ENCODE measurements at places on chromosomes 4 and X. TPM values are rescaled to one million over a fixed set of nuclear protein-coding genes. Genes with fewer than 3 reads are reported as not detected.

CLDN34 gene
- polyA plus RNA-seq, result not detected

DNA sequence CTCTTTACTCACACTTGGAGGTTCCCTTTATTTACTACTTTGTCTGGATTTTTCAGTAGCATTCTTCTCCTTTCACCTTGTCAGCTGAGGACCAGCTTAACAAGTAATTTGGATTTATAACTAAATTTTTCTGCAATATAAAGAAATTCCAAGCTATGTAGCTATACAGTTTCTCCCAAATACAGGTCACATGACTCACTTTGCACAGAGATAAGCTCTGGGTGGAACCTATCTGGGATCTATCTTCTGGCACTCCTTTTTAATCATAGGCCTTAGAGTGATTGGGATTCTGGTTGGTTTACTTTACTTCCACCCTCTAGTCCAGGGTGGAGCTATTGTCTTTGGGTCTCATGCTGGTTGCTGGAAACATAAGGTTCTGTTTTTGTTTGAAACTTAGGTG, 34.9 kb upstream of the STK26 start:
- no peak for DNase-seq

GRCh38 chrX:121322159-121322558, 274.7 kb downstream of the GLUD2 start:
- no peak for DNase-seq

CCNA2 gene
- polyA plus RNA-seq, result 14.9 TPM

DNA sequence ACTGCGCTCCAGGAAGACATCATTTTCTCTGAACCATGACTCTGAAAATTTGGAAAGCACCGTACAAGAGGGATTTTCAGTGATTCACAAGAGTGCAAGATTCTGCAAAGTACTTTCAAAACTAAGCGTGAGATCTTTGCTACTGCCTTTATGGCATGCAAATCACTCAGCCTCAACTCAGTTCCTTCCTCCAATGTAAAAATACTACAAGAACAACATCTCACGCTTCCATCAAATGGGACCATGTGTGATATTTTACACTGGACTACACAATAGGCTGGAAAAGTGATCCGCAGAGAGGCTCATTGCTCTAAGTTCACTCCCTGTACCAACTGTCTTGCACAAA, 674 bp upstream of the IL15 start:
- DNase-seq, result no peak

GRCh38 chr4:23945451-23946017, 55.7 kb upstream of the PPARGC1A start:
- peak; percentile 83 for DNase-seq

GRCh38 chrX:48591255-48591791, 6.0 kb upstream of the WDR13 start:
- DNase-seq, result peak; percentile 85

BLOC1S4 gene
- polyA plus RNA-seq, result 12.3 TPM

RBM47 gene
- 0.73 TPM for polyA plus RNA-seq

DNA sequence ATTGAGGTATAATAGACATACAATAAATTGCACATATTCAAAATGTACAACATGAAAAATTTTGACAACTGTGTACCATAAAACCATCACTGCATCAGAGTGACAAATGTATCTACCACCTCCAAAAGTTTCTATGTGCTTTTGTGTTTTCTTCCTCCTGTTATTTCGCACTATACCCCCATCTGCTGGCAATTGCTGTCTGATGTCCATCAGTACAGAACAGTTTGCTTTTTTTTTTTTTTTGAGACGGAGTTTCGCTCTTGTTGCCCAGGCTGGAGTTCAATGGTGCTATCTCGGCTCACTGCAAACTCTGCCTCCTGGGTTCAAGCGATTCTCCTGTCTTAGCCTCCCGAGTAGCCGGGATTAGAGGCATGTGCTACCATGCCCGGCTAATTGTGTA, 154.3 kb upstream of the GIMD1 start:
- no peak for DNase-seq

CLDN22 gene
- polyA plus RNA-seq, result not detected

- DNase-seq, result no peak
Measured at GRCh38 chr4:182874797-182875345, 42.3 kb downstream of the DCTD start.

GRCh38 chr4:10696253-10696652, 11.7 kb upstream of the CLNK start:
- DNase-seq, result no peak

DNA sequence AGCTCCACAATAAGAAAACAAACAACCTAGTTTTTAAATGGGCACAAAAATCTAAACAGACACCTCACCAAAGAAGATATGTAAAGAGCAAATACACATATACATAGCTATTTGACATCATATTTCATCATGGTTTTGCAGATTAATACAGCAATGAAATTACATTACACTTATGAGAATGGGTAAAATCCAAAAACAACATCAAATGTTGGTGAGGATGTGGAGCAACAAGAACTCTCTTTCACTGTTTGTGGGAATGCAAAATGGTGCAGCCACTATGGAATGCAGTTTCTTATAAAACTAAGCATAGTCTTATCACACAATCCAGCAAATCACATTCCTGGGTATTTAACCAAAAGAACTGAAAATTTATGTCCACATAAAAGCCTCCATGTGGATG, 25.0 kb downstream of the TLR6 start:
- DNase-seq, result peak; percentile 14

DNA sequence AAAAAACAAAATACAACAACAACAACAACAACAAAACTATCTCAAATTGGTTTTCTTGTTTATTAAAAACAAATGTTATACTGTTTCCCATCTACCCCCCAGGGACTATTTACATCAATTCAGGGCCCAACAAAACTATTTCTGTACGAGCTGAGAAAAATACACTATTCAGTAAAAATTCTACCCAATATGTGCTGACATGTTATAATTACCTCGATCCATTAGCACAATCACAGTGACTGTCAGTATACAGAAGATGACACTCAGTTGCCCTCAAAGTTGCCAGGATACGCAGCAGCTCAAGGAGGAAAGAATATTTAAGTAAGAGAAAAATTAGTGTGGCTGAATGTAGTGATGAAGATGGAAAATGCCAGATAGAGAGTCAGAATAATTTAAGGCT, 150.1 kb downstream of the COX18 start:
- no peak for DNase-seq

DNA sequence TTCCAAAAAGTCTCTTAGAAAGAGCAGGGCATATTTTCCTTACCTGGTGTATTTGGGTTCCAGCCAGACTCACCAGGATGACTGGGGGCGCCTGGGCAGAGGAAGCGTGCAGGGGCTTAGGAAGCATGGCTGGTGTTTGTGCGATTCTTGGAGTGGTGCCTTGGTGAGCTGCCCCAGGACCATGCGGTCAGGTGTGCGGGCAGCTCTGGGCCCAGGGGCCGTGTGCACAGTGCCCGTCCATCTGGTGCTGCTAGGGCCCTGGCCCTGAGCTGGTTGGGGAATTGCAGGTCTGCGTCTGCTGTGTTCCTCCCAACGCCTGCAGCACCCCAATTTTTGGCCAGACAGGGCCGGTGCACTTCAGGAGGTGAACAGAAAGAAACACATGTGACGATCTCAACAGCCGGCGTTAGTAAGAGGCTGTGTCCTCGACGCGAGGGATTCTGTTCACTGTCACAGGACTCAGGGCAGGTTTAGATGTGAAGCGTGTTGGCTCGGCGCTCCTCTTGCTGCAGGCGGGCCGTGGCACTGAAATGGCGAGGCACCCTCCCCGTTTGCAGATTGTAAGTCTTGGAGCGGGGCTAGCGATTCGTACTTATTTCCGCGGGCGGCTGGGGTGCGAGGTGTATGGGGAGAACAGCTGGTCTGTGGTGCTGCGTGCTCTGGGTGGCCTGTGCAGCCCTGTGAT, 15.2 kb downstream of the RGS12 start:
- no peak for DNase-seq

GRCh38 chrX:133533249-133533648, 118.0 kb upstream of the GPC4 start:
- DNase-seq, result no peak

- no peak for DNase-seq
Measured at GRCh38 chrX:108221301-108221864, 129.8 kb downstream of the ATG4A start.

DNA sequence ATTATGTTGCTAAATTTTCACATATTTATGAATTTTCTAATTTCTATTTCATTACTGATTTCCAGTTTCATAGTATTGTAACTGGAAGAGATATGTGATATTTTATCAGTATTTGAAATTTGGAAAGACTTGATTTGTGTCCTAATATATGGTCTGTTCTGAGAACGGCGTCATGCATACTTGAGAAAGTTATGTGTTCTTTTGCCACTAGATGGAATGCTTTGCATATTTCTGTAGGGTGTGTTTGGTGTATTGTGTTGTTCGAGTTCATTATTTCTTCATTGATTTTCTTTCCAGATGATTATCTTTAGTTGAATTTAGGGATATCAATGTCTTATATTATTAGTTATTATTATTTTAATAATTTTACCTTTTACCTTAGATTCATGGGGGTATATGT, 110.6 kb upstream of the ITM2A start:
- DNase-seq, result no peak

DNA sequence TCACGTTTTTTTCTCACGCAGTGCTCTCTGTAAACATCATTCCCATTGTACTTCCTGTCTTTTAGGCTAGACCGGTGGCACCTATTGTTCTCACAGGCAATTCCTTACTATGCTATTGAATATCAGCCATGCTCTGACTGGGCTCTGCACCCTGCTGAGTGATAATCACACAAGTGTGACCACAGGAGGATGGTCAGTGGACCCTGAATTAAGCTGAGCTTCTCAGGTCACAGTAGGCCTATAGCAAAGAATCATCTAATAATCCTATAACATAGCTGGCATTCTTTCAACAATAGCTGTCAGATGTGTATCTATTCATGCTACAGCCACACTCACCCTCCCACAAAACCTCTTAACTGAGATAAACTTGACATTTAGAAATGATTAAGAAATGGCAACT, 2399.8 kb upstream of the TENM3 start:
- DNase-seq, result no peak

SPIN4 gene
- 9.5 TPM for polyA plus RNA-seq

- peak; percentile 72 for DNase-seq
Measured at GRCh38 chr4:15756361-15756861, 21.7 kb upstream of the CD38 start.

GLRA3 gene
- not detected for polyA plus RNA-seq

GAGE13 gene
- not detected for polyA plus RNA-seq

DNA sequence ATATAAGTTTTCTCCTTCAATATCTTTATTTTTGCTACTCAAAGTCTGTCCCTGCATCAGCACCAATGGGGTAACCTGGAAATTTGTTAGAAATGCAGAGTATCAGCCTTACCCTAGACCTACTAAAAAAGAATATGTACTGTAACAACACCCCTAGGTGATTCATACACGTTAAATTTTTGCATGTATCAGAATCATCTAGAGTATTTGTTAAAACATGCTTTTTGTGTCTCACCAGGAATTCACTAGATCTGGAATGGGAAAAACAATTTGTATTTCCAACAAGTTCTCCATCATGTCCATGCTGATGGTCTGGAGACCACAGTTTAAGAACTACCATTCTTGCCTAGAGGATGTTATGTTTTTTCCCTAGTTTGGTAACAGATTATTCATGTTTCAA, 196.0 kb upstream of the EDNRA start:
- no peak for DNase-seq

ADAM29 gene
- polyA plus RNA-seq, result not detected

- peak; percentile 97 for DNase-seq
Measured at GRCh38 chr4:164204434-164204833, 549.5 kb upstream of the SMIM31 start.

GRCh38 chr4:184215709-184216328, 1.9 kb downstream of the ENPP6 start:
- no peak for DNase-seq

GRCh38 chr4:87011340-87012034, 76.7 kb downstream of the AFF1 start:
- DNase-seq, result peak; percentile 80

MAGEB1 gene
- not detected for polyA plus RNA-seq

DNA sequence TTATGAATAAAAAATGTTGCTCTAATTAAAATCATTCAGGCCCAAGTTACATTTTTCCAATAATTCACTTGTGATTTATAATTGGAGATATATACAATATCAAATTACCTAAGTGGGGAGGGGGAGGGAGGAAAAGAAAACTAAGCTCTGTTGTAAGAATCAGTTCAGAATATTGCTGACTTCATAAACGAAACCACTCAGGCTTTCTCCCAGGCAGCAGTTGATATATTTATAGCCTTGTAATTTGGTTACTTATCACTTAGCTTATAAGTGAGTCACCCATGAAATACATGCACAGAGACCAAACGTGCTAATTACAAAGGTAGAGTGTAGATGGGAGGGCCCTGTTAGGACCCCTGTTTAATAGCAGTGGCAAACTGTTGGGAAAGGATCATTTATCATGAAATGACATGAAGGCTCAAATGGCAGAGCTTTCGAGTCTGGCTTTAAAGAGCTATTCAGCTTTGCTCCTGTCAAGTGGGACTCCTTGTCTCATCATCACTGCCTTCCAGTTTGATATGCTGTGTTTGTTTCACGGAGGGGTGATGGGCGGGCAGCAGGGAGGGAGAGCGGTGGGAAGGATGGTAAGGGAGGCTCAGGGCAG, 105.6 kb upstream of the PGRMC2 start:
- DNase-seq, result peak; percentile 73

TRIM75 gene
- not detected for polyA plus RNA-seq

DNA sequence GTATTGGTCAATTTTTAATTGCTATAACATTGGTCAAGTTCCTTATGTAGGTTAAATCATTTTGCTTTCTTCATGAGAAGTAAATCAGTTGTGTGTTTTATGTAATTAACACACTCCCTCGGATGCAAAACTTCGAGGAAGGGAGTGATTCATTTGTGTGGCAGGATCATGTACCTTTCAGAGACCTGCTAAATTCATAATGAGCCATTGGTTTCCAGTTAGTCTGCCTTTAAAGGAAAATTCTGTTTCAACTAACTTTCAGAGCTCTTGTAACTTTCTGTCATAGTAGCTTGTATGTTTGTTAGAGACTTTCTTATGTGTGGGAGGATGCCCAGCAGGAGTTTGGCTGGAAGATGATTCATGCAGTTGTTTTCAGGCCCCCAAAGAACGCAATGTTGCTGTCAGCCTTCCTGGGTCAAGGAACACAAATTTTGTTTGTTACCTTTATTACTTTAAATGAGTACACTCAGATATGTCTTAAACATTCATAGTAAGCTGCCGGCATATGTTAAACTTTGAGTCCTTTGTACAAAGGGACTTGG, 72.1 kb downstream of the GPR101 start:
- DNase-seq, result no peak

DMP1 gene
- polyA plus RNA-seq, result not detected

DNA sequence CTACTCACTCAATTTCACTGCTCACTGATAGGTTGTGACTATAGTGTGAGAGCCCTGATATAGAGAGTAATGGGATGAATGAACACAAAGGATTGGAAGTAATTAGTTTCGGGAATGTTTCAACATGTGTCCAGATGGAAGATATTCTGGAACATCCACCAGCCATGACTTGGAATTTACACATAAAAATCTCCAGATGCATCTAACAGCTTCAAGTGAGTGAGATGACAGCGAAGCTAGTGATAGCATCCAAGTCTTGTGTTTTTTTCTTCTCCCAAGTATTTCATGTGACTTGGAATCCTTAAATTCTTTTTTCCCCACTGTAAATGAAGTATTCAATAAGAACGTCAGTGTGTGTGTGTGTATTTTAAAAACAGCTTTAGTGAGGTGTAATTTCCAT, 82.1 kb downstream of the CLDN34 start:
- DNase-seq, result no peak

Data from fibroblast of lung (primary cell).